Foreskin melanocyte (primary cell): ENCODE measurements at places on chromosomes 1 and 21.

DNA sequence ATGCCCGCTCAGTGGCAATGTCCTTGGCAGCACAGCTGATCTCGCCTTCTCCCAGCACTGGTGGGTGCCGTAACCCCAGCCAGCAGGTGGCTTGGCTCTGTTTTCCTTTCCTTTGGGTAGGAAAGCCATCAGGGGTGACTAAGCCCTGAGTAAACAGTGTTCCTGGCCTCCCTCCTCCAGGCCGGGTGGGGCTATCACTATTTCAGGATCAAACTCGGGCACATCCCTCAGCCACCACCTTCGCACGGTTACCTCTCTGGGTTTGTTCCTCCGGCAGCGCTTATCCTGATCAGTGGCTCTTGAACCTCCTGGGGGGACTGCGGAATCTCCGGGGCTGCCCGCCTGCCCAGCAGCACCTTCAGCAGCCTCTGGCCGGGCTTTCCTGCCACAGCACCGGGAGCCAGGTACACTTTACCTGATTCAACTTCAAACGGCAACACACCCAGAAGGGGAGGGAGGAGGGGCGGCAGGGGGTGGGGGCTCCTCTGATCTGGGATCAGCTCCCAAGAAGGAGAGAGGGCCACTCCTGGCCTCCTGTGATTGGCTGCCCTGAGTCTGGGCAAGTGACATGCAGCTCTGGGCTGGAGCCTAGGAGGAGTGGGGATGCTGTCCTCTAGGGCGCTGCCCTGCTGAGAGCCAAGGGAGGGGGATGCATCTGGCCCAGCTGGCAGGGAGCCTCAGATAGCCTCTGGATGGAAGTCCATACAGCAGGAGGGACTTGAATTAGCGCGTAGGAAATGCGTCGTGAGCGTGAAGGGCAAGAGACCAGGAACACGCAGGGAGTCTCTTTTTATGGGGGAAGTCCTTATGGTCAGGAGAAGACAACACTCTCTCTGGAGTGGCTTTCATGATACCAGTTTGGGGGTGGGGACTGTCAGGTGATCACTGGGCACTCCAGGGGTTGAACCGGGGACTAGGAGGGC is at the start of gene ASCL5:
ASCL5 (minus strand) TSS at position 353 of the 923 bp plus-strand sequence. CDS start 11,812 bp downstream, outside the sequence.
- DNase-seq = no peak

DNA sequence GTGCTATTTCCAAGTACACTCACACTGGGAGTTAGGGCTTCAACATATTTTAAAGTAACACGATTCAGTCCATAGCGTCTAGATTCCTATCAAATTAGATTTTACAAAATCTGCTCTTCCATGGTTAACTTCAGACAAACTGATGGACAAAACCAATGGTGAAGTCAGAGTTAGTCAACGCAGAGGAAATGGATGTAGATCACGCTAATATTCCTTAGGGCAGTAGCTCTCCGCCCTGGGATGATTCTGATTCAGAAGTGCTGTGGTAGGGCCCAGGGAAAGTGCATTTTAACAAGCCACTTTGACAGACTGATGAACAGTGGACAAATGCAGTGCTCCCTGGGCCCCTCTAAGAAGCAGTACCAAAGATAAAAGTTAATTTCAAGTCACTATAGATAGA is 83.2 kb downstream of the HIVEP3 start:
- DNase-seq = no peak

GRCh38 chr21:45114072-45114471 is 39.7 kb downstream of the ADARB1 start:
- no peak for DNase-seq

DNA sequence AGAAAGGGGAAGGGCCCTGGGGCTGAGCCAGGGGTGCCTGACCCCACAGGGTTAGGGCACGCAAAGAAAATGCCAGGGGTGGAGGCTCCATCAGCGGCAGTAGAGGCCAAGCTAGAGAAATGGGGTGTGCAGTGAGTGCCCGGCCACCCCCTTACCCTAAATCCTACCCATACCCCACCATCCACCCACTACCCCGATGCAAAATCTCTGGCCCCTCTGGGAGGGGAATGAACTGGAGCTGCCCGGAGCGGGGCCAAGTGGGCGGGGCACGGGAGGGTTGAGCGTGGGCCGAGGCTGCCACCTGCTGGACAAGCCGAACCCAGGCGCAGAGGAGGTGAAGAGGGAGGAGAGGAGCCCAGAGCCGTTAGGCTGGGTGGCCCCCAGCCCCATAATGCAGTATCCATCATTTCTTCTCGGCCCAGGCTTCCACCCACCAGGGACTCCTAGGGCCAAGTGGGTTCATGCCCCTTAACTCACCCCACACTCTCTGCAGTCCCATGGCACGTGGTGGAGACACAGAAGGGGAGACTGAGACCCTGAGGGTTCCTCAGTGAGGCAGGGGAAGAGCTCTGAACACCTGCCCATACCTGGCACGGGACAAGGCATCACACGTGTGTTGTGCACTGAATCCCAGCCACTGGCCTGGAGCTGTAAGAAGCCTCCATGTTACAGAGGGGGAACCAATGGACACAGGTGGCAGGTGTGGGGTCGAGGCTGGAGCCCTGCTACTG is 1.4 kb upstream of the C1QC start:
- peak; percentile 19 for DNase-seq

DNA sequence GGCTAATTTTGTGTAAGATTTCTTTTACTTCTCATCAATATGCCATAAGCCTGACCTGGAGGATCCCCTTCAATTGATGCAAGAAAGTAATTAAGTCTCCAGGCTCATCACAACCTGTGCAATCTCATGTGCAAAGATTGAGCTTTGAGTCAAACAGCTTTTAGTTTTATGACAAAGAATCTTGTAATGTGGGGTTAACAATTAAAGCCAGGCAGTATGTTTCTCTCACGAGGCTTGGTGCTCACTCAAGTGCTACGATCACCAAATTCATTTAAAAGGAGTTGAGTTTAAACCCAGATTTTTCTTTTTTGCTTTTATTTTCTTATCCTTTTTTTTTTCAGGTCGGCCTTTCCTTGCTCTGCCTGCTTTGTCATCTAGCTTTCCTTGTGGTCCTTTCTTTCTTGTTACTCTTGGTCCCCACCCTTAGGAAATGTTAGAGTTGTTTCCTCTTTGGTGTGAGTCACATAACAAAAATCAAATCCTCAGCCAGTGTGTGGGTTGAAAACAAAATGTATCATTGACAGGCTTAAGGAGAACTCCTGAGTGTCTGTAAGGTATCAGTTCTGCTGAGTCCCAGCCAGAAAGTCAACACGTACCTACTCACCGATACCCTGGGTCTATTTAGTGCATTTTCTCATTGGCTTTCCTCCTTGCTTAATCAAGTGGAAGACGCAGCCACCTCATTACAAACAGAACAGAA is 1037.2 kb downstream of the ADGRL2 start:
- DNase-seq = no peak

- no peak for DNase-seq
Observed at GRCh38 chr1:194809665-194810064, 1623.3 kb upstream of the B3GALT2 start.

DNA sequence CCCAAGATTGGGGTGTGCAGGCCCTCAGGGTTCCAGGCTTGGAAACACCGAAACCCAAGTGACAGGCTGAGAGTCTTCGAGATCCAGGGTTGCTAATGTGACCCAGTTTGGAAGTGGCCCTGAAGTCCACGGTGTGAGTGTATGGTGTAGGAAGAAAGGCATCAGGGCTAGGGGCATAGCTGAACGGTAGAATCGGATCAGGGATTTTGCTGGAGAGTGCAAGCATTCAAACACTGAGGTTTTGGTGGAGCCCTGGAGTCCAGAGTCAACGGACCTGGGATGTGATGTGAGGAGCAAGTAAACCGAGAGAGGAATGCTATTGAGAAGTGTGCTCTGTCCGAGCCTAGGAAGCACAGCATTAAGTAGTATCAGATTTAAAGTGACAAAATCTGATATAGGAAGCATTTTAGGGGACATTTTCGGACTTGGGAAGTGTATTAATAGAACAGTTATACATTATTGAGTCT is 958 bp downstream of the NFYC start:
- DNase-seq = no peak

DNA sequence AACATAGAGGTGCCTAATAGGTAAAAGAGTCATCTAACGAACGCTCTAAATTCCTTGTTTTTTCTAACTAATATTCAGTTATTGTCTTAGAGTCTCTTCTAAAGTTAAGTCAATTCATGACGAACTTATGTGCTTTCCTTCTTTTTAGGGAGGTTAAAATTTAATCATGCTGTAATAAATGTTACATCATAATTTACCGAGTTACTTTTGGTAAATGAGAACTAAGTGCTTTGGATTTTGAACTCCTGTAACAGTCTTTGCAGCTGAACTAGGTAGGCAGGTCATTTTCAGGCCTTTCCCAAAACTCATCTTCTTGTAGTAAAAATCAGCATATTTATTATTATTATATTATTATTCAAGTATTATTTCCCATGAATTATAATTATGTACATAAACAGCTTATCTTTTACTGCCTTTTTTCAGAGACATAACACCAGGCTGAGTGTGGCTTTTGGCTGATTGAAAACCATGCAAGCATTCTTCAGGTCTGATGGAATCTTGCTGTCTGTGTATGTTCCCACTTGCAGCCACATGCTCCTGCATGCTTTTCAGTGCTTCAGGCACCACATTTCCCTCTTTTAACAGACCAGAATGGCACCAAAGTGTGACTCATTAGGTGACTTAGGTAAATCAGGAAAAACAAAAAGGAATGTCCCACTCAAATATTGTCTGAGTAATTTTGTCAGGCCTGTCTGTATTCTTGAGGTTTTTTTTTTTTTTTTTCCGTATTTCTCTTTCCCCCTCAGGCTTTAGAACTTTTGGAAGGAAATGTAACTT is 81.0 kb upstream of the CD55 start:
- no peak for DNase-seq

GRCh38 chr1:42144711-42145388 is 8.4 kb upstream of the GUCA2B start:
- DNase-seq = no peak

DNA sequence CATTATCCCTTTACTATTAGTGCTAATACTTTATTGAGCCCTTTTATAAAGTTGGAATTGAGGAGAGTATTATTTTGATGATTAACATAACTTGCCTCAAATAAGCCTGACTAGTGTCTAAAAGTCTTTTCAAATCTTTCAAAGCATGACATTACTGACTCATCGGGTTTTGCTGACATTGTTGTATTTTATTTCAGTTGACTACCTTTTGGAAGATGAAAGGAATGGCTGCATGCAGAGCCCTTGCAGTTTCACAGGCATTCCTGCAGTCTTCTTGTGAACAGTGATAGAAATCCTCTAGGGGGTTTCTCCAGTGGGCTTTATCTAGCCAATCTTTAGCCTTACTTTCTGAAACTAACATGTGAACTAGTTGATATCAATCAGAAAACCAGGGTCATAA is 43.0 kb upstream of the TMEM61 start:
- no peak for DNase-seq

DNA sequence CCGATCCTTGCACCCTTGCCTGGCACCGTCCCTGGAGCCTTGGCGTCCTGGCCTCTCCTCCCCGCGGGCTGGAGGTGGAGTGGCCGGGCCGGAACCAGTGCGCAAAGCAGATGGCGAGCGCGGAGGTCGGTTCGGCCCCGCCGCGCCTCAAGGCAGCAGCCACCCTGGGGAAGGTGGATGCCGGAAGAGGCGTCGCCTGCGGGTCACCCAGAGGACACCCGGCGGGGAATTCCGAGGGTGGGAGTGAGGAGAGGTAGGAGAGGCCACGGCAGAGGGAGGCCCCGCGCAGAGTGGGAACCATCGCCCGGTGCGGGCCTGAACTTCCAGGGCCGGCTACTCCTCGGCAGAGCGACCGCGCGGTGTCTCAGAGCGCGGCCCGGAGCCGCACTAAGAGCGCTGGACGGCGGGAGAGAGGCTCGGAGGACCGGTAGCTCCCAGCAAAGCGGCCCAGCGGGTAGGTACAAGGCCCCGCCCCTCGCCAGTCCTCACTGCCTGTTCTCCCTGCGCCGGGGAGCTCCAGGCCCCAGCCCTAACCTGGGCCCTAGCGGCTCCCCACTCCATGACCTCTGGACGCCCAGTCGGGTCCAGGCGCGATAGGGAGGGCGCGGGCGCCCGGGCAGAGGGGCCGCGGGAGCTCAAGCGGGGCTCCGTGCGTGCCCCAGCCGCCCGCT is at the start of gene RNF207:
RNF207 (plus strand) TSS at position 271 of the 671 bp plus-strand sequence. CDS start 417 bp downstream, outside the sequence.
- no peak for DNase-seq

DNA sequence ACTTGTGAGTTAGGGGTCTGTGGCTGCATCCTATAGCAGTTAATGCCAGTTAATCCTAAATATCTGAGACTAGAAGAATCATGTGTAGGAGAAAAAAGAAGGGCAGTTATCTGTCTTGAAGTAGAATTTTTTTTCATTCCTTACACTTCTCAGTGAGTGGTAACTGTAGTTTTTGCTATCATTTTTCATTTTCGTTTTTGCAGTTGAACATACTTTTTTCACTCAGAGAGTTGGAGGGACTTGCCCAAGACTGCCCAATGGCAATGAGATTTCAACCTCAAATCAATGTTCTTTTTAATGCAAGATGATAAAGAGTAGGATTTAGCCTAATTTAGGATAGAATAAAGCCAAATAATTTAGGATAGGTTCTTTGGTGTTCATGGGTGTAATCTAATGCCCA is 5.5 kb downstream of the PRDX6 start:
- no peak for DNase-seq

- no peak for DNase-seq
Observed at GRCh38 chr1:106620521-106620954, 435.9 kb upstream of the PRMT6 start.
